ENCODE measurements at places on chromosomes 12 and 14.

DNA sequence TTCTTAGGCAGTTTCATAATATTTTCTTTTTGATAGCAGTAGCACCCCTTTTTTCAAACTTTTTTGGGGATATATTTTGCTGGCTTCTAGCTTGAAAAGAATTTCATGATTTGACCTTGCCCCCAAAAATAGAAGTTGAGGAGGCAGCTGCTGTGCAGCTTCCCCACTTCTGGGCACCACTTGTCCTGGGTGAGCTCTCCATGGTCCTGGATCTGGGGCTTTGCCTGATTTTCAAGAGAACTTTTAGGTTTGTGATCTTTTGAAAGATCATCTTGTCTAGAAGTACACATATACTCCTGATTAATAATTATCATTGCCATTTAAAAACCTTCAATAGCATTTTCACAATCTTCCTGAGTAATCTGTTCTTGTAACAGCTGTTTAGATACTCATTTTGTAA, 271.6 kb downstream of the NPAS3 start:
- no peak for DNase-seq

DNA sequence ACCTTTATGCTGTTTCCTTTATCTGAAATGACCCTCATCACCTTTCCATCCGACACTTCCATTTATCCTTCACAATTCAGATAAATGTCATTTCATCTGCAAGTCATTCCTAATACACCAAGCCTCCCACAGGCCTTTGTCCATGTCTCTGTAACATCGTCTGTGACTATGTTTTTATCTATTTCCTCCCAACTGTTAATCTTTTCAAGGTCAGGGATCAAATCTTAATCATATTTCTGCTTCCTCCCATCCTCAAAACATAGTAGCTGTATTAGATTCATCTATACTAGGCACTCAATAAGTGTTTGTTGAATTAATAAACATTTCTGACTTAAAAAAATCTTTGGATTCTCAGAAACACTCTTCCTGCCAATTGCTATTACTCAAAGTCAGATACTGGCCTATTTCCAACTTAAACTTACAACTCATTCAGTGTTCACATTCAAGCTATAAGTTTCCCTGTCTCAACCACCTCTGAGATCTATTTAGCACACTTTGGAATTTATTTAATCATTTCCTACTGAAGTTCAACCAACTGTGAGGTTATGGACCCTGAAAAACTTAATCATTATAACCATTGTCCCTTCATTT, 100.2 kb upstream of the ALX1 start:
- DNase-seq: no peak

GRCh38 chr12:100434177-100434576, 39.5 kb upstream of the NR1H4 start:
- no peak for DNase-seq

DNA sequence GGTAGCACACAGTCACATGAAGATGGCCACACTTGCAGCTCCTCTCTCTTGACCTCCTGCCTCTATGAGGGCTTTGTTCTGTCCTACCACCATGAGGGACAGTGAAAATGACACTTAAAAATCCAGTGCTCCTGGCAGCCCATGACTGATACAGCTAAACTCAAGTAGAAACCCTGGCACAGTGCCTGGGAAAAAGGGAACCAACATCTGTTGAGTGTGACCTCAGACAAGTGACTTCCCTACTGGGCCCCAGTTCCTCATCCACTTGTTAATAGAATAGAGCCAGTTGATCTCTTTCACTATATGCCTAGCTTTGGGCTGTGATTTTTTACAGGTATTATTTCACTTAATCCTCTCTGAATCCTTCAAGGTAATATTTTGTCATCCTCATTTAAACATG, 4.8 kb downstream of the GUCY2C start:
- DNase-seq: no peak

DNA sequence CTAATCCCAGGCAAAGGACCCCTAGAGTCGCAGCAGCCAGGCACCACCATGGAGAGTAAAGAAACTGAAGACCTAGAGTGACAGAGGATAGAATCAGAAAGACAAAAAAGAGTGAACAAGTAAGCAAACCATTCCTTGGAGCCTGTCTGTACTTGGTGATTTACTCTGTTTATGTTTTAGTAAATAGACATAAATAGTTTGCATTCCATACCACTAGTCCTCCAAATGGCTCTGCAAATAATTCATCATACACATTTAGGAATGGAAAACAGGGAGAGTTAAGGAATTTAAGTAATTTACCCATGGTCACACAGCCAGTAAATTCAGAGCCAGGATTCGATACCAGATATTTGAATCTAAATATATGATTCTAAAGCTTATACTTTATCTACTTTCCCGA, 2.8 kb downstream of the OLR1 start:
- DNase-seq: no peak

GRCh38 chr12:13061377-13061776, 17.2 kb downstream of the FAM234B start:
- DNase-seq: no peak

DNA sequence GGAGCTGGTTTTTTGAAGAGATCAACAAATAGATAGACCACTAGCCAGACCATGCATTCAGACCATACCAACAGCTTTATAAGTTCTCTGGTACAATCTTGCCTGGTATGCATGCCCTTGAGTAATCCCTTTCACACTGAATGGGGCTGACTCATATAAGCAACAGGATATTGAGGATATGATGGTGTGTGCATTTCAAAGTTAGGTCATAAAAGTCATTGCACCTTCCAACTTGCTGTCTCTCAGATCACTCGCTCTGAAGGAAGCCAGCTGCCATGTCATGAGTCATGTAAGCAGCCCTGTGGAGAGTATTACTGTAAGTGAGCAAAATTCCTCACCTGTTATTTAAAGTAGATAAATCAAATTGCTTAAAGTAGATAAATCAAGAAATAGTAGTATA, 45.0 kb upstream of the OR6J1 start:
- DNase-seq: no peak

GRCh38 chr12:92619730-92620684, 82.8 kb upstream of the PLEKHG7 start:
- DNase-seq: no peak

- no peak for DNase-seq
Measured at GRCh38 chr14:83255015-83255726, 1721.5 kb upstream of the SEL1L start.

- DNase-seq: no peak
Measured at GRCh38 chr12:89280833-89281538, 71.3 kb downstream of the DUSP6 start.
